ENCODE measurements at places on chromosomes 11 and 22. TPM values are rescaled to one million over a fixed set of nuclear protein-coding genes. Genes with fewer than 3 reads are reported as not detected.

MS4A3 gene
- not detected for total RNA-seq

LRRC32 gene
- 43.0 TPM for total RNA-seq

CCDC82 gene
- total RNA-seq = 21.0 TPM

CABP4 gene
- total RNA-seq = 2.1 TPM

SYT13 gene
- not detected for total RNA-seq

CNGA4 gene
- total RNA-seq = 0.23 TPM

GVQW3 gene
- 1.9 TPM for total RNA-seq

KLHL35 gene
- total RNA-seq = 6.8 TPM

GDPD4 gene
- not detected for total RNA-seq

FJX1 gene
- 9.2 TPM for total RNA-seq

OR52N4 gene
- total RNA-seq = not detected

GDPD5 gene
- total RNA-seq = 10.2 TPM

GRCh38 chr11:111945198-111945597 lies 8.1 kb downstream of the DIXDC1 start:
- no peak for DNase-seq
- H3K27me3 ChIP-seq = no peaks in the 10 kb centered on the region
- peaks cover 25% of the 10 kb centered on the region for H3K4me1 ChIP-seq
- no peak overlapping the region for H3K4me3 ChIP-seq

DNA sequence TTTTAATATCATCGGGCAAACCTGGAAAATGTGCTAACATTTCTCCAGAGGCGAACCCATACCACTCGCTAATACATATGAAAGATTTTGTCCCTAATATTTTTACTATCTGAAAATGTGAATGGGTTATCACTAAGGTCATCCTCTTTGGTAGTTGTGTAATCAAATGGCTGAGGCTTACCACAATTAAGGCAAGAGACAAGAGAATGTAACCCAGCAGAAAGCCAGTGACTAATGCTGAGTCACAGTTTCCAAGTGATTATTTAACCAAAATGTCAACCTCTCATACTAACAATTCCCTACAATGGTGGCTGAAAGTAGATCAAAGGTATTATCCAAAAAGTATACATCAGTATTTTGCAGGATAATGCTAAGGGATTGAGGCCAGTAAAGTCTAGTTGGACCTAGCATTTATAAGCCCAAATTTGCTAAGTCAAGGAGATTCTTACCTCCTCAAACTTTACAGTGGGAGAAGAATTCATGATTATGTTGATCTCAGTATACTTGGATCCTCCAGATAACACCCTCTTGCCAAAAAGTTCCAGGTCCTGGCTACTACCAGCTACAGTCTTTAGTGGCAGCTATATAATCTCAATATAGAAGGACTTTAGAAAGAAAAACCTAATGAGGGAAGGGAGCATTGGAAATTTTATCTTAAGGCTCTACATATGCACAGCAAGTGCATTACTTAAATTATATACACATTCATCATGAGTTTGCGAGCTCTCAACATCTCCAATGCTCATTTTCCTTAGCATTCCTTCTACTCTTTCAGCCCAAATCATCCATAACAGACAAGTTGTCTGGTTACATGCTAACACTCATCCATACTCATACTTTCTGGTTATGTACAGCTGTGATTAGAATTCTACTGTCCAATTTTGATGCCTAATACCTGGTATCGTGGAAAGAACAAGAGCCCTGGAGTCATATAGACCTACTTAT lies 25.4 kb downstream of the SIK3 start:
- peaks cover 55% of the 10 kb centered on the region for H3K4me1 ChIP-seq
- no peak overlapping the region for H3K4me3 ChIP-seq
- no peaks in the 10 kb centered on the region for H3K36me3 ChIP-seq
- H3K27me3 ChIP-seq = no peaks in the 10 kb centered on the region
- no peak for DNase-seq
- no peak overlapping the region for H3K27ac ChIP-seq

- H3K4me1 ChIP-seq = no peaks in the 10 kb centered on the region
- H3K36me3 ChIP-seq = no peaks in the 10 kb centered on the region
- no peak for DNase-seq
- no peak overlapping the region for H3K27ac ChIP-seq
- no peaks in the 10 kb centered on the region for H3K27me3 ChIP-seq
- H3K4me3 ChIP-seq = no peak overlapping the region
Measured at GRCh38 chr11:130031056-130031455, 28.4 kb upstream of the PRDM10 start.

- peak overlapping the region; percentile 25 for H3K27ac ChIP-seq
- DNase-seq = peak; percentile 56
- no peaks in the 10 kb centered on the region for H3K27me3 ChIP-seq
- no peak overlapping the region for H3K4me3 ChIP-seq
- H3K36me3 ChIP-seq = peaks cover 83% of the 10 kb centered on the region
Measured at GRCh38 chr22:46355369-46355995, 20.0 kb downstream of the TRMU start.

DNA sequence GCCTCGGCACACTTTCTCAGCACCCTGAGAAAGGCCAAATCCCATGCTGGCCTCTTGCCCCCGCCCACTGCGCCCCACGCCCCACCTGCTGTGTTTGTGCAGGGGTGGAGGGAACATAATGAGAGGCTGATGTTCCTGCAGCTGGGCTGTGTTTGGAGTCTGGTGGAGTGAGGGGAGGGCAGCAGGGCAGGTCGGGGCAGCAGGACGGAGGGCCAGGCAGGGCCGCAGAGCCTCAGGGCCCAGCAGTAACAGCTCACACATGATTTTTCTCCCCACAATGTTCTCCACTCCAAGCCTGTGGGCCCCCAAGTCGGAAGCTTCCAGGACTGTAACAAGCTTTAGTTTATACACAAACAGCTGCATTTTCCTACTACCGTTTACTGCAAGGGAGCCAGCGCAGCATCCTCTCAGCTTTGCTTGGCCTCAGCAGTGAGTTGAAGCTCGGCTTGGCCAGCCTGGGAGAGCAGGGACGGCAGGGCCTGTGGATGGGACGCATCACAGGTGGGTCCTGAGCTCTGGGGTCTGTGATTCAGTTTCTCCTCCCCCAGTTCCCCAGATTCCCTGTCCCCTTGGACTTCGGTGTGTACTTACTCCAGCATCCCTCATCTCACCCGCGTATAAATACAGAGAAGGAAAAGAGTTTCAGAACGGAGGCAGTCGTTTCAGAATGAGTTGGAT lies 51.0 kb downstream of the RPUSD4 start:
- no peaks in the 10 kb centered on the region for H3K4me1 ChIP-seq
- no peaks in the 10 kb centered on the region for H3K27me3 ChIP-seq
- H3K36me3 ChIP-seq = no peaks in the 10 kb centered on the region
- DNase-seq = peak; percentile 75
- no peak overlapping the region for H3K4me3 ChIP-seq

DNA sequence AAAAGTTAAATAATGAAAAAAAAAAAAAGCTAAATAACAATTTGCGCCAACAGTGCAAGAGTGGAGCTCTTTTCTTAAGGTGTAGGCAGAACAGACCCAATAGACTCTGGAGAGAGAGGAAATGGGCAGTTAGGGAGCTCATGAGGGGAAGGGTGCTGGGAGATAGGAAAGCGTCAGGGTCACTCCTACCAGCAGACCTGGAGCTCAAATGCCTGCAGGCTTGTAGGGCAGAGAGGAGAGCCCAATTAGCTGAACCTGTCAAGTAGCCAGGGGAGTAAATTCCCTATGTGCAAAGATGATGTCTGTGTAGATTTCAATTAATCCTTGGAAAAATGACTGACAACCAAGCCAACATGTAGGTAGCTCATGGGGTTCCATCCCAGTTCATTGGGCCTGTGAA lies 73.0 kb downstream of the RAB30 start:
- H3K4me1 ChIP-seq = peaks cover 4% of the 10 kb centered on the region
- no peaks in the 10 kb centered on the region for H3K27me3 ChIP-seq
- no peak overlapping the region for H3K27ac ChIP-seq
- DNase-seq = no peak

GRCh38 chr11:70877151-70877550 lies 375.2 kb downstream of the SHANK2 start:
- H3K4me1 ChIP-seq = no peaks in the 10 kb centered on the region
- H3K27ac ChIP-seq = no peak overlapping the region
- no peaks in the 10 kb centered on the region for H3K36me3 ChIP-seq
- no peak for DNase-seq

- no peaks in the 10 kb centered on the region for H3K27me3 ChIP-seq
- no peak for DNase-seq
- no peaks in the 10 kb centered on the region for H3K4me1 ChIP-seq
- H3K36me3 ChIP-seq = no peaks in the 10 kb centered on the region
- no peak overlapping the region for H3K4me3 ChIP-seq
Measured at GRCh38 chr11:111776398-111777093, 10.4 kb upstream of the PPP2R1B start.
